ENCODE measurements at places on chromosomes 1 and 21.

- no peak for DNase-seq
Observed at GRCh38 chr1:205969229-205969628, 26.0 kb upstream of the SLC26A9 start.

- DNase-seq = no peak
Observed at GRCh38 chr1:85568660-85569059, 11.9 kb upstream of the CCN1 start.

- no peak for DNase-seq
Observed at GRCh38 chr1:24551290-24551959, 4.5 kb upstream of the NCMAP start.

DNA sequence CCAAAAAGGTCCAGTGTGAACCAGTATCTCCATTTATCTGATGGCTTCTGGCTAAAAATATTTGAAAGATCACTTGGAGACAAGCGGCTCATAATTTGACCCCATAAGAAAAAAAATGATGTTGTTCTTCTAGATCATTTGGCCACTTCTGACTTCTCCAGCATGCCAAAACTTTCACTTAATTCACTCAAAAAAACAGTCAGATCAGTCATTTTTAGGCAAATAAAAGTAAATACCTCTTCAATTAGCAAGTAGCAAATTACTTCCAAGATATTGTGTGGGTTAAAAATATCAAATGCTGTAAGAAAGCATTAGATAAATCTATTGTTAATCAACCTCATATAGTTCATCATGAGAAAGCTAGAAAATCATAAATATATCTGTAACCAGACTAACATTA lies 106.0 kb downstream of the ZC3H11B start:
- DNase-seq = no peak

DNA sequence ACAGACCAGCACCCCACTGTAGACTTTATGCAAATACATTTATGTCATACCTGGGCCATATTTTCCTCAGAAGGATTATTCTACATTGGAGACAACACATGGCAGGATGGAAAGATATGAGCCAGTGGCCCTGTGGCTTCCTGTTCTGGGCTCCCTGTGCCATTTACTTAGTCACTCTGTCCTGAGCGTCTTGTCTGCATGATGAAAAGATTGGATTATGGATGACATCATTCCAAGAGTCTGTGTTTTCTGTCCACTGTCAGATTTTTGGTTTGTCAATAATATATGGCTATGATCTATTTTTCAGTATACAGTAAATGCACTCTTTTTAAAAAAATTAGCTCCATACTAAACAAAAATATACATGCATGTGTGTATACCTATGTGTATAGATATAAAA lies 30.8 kb downstream of the IGSF5 start:
- no peak for DNase-seq

DNA sequence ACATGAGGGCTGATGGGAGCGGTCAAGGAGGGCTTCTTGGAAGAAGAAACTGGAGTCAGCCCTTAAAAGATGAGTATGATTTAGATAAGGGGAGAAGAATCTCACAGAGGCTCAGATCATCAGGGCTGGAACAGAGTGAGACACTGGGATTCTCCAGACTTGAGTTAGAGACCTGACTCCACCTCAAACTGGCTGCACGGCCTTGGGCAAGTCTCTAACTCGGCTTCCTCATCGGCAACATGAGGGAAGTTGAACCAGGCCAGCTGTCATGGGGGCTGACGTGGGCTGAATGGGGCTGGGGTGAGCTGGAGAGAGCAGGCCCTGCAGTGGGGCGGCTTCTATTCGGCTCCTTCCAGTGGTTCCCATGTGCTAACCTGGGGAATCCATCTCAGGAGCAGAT lies 2.5 kb downstream of the C1QC start:
- no peak for DNase-seq

- no peak for DNase-seq
Observed at GRCh38 chr1:232382671-232383070, 247.3 kb downstream of the SIPA1L2 start.

DNA sequence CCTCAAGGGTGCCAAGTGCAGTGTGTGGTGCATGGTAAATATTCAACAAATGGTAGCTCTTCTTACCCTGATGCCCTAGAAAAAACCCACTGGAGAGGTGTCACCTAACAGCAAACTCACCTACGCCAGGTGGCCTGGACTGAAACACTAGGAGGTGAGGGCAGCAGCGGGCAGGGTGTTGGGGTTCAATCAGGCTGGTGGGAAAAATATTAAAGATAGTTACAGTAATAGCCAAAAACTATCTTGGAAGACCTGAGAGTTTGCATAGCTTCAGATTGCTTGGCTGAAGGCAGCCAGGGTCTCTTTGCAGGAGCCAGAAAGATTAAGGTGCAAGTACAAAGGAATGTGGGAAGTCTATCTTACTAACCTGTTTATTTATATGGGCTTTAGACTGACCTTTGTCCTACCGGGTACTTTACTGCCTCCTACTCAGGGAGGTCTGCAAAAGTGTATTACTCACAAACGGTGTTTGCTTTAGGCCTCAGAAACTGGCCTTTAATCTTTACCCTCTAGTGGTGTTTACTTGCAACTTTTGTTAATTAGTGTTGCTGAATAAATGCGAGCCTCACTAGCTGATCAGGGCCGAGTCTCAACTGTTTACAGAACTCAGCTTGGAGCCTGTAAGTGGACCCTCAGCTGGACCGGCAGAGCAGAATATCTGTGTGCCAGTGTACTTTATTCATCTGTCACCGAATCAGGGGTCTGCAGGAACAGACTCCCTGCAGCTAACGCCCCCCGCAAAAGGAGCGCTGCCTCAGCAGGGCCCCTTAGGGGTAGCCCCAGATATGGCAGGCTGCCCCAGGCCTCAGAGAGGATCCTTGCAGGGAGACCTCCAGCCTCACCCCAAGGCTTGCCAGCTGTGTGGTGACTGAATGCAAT lies 63.9 kb downstream of the SYF2 start:
- no peak for DNase-seq

GRCh38 chr1:52225174-52225573 lies 83.3 kb downstream of the ZFYVE9 start:
- no peak for DNase-seq

DNA sequence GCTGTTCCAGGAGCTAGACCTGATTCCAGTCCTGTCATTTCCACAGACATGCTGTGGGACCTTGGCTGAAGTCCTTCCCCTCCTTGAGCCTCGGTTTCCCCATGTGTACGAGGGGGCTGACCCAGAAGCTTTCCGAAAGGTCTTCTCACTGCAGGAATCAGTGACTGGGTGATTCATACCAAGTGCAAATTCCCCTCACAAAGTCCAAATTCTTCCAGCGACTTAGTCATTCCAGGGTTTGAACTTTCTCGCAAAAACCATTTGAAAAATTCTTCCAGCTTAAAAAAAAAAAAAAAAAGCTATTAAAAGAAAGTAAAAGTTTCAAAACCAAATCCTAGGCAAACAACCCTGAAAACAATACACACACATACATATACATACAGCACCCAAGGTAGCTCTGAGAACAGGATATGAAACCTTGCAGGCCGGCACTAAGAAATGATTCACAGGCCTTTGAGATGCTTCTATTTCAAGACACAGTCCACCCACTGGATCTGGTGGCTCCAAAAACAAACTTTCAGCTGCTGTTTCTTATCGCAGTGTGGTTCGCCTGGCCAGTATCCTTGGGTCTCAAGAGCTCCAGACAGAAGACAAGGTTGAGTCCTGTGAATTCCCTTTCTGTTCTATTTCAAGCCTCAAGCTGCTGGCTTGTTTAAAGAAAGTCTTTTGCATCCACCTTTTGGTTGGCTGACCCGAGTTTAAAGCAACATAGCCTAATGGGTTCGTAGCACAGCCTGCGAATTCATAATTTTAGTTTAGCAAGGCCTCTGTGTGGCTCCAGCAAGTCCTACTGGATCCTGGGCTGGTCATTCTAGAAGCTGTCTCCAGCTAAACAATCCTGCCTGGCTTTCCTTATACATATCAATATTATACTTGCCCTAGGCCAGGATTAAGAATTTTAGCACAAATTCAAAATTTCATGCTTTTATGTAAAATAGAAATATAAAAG lies 18.0 kb upstream of the ID3 start:
- DNase-seq = peak; percentile 37

DNA sequence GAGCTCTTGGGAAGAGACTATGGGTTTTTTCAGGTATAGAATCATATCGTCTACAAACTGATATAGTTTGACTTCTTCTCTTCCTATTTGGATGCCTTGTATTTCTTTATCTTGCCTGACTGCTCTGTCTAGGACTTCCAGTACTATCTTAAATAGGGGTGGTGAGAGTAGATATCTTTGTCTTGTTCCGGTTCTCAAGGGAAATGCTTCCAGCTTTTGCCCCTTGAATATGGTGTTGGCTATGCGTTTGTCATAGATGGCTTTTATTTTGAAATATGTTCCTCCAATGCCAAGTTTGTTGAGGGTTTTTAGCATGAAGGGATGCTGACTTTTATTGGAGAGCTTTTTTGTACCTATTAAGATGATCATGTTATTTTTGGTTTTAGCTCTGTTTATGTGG lies 170.3 kb downstream of the PTGER3 start:
- DNase-seq = no peak

DNA sequence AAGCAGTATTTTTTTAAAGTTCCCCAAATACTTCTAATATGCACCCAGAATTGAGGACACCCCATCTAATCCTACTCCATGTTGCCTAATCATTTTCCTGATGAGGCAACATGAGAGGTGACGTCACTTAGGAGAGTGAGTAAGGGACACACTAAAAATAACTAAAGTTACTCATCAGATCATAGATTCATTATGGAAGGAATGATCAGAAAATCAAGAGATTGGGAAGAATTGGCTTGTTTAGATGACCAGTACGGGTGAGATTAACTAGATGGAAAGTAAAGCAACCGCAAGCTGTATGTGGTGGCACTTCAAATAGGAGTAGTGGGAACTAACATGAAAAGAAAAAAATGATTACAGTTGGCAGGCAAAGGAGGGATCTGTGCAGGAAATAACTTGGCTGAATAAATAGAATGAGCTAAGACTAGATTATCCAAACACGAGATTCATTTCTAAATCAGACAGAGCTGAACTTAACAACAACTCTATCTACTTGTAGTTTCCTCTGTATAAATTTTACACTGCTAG lies 61.4 kb upstream of the CXADR start:
- DNase-seq = no peak

DNA sequence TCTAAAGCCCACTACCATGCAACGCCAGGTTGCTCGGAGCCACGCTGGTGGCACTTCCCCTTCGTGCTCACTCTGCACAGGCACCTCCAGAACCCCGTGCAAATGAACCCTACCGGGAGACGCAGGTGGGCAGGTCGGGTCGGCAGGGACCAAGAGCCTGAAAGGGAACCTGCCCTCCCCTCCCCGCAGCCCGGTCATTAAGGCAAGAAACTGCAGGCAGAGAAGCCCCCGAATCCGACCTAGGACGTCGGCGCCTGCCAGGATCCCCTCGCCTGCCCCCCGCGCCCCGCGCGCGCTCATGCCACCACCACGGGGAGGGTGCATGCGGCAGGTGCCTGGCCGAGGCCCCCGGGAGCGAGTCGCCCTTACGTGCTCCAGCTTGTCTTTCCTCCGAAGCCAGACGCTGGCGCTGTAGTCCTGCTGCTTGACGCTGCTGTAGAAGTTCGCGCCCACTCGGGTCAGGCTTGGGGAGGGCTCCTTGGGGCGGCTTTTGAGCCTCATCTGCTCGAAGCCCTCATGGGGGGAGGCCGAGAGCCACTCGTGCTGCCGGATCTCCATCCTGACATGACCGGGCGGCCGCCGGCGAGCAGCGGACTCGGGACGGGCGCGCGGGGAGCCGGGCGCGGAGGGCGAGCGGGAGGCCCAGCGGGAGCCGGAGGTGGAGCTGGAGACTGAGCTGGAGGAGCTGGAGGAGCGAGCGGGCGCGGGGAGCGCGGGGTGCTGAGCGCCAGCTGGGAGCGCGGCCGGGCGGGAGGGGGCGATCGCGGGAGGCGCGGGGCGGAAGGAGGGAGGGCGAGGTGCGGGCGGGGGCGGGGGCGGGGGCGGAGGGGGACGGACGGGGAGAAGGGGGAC lies 552 bp downstream of the PLD5 start:
- no peak for DNase-seq

DNA sequence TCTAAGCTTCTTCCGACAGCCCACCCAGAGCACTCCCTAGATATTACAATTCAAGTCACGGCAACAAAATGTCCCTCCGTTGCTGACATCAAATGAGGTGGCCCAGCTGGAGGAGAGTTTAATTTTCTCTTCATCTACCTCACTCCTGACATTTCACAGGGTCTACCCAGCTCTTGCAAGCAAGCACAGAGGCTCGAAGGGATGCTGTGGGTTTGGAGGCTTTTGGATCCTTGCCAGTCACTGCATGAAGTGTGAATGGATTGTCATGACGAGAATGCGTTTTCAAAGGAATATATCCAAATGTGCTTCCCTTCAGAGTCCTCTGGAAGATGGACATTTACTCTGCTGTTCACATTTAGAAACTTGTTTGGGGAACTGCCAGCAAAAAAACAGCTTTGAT lies 33.5 kb downstream of the CAPN8 start:
- no peak for DNase-seq
